ENCODE measurements at places on chromosomes 7 and 10. TPM values are rescaled to one million over a fixed set of nuclear protein-coding genes. Genes with fewer than 3 reads are reported as not detected.
A peak's percentile ranks its signal among the peaks of the same experiment; 100 is the strongest.

- DNase-seq, result peak; percentile 46
These were observed 637 bp downstream of the HSPA14 start for GRCh38 chr10:14838582-14839304.

GRCh38 chr10:114862456-114862855 lies 40.9 kb downstream of the FHIP2A start:
- no peak for DNase-seq

- peak; percentile 37 for DNase-seq
These were observed 52.4 kb upstream of the ITGB1 start for GRCh38 chr10:33010132-33011037.

GRCh38 chr10:107206833-107207232 lies 42.3 kb upstream of the SORCS1 start:
- no peak for DNase-seq

DNA sequence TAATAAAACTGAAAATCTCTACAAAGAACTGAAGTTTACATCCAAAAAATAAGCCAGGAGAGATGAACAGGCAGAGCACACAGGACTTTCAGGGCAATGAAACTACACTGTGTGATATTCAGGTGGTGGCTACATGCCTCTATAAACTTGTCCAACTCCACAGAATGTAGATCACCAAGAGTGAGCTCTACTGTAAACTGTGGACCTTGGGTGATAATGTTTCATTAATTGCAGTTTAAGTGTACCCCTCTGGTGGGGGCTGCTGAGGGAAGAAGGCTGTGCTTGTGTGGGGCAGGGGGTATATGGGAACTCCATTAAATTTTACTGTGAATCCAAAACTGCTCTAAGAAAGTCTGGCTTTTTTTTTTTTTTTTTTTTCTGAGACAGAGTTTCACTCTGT lies 22.7 kb downstream of the YWHAG start:
- DNase-seq, result no peak

GRCh38 chr7:151406886-151407583 lies 2.8 kb downstream of the WDR86 start:
- no peak for DNase-seq

GRCh38 chr7:155003092-155003375 lies at the start of gene PAXIP1:
Gene PAXIP1 (minus strand): TSS chr7:155003124. CDS start chr7:155002929, 195 bp downstream.
- no peak for DNase-seq

Gene WEE2
- total RNA-seq, result not detected

Gene HTRA1
- total RNA-seq, result 192 TPM

Gene HSPA12A
- 0.30 TPM for total RNA-seq

DNA sequence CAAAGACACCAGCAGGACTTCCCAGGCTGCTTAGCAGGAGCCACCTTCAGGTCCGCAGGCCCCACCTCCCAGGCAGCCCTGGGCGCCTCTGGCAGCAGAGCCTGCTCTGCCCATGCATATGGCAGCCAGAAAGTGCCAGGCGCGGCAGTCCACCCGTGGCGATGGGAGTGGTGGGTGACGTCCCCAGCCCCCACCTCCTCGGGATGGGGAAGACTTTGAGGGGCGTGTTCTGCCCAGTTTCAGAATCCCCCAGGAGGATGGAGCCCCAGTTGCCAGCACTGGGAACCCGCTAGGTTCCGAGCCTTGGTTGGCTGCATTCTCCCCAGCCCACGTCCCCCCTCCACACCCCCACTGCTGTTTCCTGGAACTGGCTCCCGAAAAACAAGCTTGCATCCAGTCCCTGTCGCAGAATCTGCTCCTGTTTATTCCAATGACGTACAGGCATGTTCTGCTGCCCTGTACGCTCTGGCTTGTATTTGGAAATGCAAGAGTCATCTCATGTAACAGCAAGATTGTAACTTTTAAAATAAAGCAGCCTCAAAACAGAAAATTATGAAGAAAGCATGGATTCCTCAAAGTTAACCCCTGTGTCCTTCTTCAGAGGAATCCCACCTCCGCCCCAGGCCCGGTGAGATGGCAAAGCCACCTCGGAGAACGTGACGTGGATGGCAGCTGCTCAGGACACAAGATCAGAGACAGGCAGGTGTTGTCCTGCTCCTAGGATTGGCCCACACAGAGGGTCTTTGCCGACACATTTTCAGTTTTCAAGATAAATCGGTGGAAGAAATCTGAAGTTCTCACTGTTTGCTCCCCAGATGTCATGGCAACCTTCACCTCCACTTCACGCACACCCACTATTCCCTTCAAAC lies 87.8 kb upstream of the PPP2R2D start:
- no peak for DNase-seq

Gene RBM28
- total RNA-seq, result 58.5 TPM

- DNase-seq, result no peak
These were observed 203.0 kb upstream of the GPR26 start for GRCh38 chr10:123463181-123463580.

DNA sequence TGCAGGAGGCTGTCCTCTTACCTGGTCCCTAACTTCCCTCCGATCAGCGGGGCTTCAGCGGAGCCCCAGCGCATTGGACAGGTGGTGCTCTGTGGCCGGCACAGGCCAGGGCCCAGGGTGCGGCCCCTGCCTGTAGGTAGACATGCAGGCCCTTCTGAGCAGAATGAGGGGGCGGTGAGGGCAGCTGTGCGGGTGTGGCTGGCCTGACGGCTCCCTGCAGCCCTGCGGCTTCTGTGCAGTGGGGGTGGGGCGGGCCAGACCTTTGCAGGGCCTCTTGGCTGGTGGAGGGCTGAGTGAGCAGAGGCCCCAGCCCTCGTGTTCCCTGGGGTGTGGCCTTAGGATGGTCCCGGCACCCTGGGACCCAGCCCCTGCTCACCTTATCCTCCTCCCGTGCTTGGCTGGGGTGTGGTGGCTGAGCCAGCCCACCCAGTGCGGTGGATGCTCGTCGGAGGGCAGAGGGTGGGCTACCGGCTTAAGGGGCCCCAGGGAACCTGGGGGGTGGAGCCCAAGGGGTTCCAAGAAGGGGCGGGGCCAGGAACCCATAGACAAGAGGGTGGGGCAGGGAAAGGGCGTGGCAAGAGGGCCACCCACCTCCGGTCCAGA lies 175.2 kb upstream of the TNRC18 start:
- DNase-seq, result no peak

DNA sequence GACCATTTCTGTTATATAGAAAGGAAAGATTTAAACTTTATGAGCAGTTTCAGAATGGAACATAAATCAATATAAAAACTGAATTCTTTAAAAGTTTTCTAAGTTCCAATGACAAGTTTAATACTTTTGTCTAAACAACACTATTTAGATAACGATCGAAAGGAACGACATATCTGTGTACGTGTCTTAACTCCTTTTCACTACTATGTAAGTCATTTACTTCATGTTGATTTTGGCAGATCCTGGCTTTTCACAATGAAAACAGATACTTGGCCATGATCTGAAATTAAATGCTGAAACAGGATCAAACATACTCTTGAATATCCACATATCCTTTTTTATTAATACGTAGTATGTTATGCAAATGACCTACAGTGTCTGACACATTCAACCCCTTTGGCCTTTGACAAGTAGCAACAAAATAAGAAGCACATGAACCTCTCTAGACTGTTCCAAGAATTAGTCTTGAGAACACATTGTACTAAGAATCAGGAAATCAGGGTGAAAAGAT lies 41.9 kb downstream of the RNLS start:
- DNase-seq, result peak; percentile 77
